Activated naive CD4-positive, alpha-beta T cell treated with anti-CD3 and anti-CD28 coated beads, Interleukin-2, amount 10 ng/mL, durations not matched to agents 7 days and 5 days (primary cell): ENCODE measurements at places on chromosomes 4 and X.

DNA sequence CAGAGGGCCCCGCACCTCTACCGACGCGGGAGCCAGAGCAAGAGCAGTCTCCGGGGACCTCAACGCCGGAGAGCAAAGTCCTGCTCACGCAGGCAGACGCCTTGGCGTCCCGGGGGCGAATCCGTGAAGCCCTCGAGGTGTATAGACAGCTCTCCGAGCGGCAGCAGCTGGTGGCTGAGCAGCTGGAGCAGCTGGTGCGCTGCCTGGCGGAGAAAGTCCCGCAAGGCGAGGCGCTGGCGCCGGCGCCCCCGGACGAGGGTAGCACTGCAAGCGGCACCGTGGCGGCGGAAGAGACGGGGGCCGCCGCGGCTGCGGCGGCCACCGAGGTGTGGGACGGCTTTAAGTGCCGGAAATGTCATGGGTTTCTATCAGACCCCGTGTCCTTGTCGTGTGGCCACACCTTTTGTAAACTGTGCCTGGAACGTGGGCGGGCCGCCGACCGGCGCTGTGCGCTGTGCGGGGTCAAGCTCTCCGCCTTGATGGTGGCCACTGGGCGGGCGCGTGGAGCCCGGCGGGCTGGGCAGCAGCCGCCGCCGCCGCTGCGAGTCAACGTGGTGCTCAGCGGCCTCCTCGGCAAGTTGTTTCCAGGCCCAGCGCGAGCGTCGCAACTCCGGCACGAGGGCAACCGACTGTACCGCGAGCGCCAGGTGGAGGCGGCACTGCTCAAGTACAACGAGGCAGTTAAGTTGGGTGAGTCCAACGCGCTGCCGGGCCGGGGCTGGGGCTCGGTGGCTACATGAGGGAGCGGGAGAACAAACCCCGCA lies 672 bp downstream of the LONRF3 start:
- peak; percentile 63 for DNase-seq

- no peak for DNase-seq
Observed at GRCh38 chr4:100786481-100786880, 268.7 kb upstream of the EMCN start.

- peak; percentile 32 for DNase-seq
Observed at GRCh38 chrX:42944381-42944998, 166.5 kb upstream of the PPP1R2C start.

GRCh38 chrX:78592030-78592429 lies 67.1 kb downstream of the RTL3 start:
- DNase-seq = no peak

DNA sequence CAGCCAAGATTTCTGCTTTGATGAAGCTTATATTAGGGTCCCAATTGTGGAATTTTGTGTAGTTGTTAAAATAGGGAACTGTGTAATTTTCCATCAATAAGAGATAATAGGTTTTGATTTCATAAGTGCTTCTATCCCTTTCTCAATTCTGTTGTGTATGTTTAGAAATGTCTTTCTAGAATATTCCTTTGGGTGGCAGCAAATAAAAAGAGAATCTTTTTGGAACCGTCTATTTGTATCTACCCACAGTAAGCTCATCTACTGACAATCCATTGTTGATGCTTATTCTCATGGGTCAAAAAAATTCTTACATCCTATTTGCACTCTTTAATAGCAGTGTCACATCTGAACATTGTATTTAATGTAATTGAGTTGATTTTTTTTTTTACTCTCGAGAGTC lies 61.7 kb downstream of the TMA16 start:
- DNase-seq = no peak

DNA sequence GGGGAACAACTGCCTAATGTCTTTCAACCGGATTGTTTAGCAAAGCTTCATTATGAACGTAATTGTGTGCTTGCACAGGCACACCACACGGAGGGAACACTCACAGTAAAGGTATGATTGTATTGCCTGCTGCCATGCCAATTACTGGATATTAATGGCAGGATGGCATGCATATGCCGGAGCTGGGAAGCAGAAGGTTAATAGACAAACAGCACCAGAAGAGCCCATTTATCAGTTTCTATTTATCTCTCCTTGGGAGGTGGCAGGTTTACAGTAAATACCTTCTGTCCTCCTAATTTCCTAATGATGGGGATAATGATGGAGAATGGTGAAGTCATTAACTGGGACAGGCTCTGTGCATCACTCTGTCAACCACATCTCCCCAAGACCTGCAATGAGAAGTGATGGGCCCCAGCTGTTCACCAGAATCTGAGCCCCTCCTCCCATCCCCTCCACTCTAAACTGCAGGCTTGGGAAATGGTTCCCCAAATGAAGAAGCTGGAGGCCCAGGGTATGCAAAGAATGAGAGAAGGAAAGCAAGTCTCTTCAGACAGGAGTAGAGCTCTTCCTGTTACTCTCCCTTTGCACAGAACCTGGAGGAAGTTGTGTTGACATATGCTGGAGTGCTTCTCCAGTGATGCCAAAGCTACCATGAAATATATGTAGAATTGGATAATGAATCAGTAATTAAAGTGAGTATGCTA lies 160.8 kb downstream of the NAA11 start:
- DNase-seq = no peak

- no peak for DNase-seq
Observed at GRCh38 chr4:173177232-173177631, 8.6 kb downstream of the GALNT7 start.

- DNase-seq = no peak
Observed at GRCh38 chr4:3043282-3044020, 30.9 kb downstream of the HTT-AS start.

- no peak for DNase-seq
Observed at GRCh38 chr4:168385142-168385490, 66.6 kb upstream of the DDX60 start.

DNA sequence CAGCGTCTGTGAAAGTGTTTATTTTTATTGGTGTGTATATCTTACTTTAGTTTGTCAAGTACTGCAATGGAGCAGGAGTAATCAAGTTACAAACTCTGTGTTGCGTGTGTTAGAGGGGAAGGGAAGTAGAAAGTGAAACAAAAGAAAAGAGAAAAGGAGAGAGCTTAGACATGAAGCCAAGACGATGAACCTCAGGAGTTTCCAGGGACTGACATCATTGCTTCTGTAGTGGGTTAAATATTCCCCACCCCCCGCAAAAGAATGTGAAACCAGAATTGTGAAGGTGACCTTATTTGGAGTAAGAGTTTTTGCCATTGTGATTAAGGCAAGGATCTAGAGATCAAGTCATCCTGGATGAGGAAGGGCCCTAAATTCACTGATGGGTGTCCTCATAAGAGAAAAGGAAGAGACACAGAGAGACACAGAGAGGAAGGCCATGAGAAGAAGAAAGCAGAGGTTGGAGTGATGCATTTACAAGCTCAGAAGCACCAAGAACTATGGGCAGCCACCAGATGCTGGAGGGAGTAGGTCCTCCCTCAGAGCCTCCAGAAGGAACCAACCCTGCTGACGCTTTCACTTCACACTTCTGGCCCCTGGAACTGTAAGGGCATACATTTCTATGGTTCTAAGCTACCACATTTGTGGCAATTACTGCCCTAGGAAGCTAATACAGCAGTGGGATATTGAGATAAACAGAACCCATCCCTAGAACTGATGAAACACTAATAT lies 173.6 kb upstream of the SFRP2 start:
- DNase-seq = no peak

GRCh38 chr4:6141554-6141953 lies 58.8 kb downstream of the JAKMIP1 start:
- DNase-seq = no peak

GRCh38 chr4:25246680-25247611 lies 13.1 kb downstream of the PI4K2B start:
- DNase-seq = no peak

DNA sequence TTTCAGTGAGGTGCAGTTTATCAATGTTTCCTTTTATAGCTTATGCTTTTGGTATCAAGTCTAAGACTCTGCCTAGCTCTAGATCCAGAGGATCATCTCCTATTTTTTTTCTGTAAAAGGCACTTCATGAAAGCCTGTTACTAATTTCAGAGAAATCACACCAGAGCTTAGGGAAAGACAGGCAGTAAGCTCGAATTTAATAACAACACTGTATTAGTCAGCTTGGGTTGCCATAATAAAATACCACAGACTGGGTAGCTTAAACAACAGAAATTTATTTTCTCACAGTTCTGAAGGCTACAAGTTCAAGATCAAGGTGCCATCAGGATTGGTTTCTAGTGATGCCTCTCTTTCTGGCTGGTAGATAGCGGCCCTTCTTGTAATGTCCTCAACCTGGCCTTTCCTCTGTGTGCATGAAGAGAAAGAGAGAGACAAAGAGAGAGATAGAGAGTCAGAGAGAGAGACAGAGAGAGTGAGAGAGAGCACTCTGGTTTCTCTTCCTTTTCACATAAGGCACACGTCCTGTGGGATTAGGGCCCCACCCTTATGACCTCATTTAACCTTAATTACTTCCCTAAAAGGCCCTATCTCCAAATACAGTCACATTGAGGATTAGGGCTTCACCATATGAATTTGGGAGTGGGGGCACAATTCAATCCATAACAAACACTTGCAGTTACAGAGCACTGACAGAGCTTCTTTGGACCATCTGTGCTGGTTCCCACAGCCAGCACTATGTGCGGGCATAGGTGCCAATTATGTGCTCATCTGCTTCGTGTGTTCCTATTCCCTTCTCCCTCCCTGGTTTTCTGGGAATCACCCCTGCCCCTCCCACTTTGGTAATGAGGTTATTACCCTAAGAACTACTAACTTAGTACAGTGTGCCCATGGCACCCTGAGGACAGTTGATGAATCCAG lies 114.8 kb upstream of the MED14 start:
- no peak for DNase-seq
